ENCODE measurements at places on chromosomes 16 and 17.

DNA sequence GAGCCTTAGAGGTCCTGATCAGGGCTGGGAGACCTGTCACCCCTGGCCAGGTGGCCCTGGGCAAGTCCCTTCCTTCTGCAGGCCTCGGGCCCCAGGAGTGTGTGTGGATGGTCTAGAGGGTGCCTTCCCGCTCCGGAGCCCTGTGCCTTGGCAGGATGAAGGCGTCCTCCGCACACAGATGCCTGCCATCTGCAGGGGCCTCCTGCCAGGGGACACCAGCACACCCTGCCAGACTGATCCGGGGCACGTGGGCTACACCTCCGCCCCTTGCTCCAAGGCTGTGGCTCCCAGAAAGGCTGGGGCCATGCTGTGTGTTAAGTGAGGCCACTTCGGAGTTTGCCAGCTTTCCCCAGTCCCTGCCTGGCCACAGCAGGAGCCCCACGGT lies 30.7 kb downstream of the NPTX1 start:
- no peak for DNase-seq

- DNase-seq, result no peak
These were observed 10.5 kb upstream of the MSI2 start for GRCh38 chr17:57245786-57246185.

DNA sequence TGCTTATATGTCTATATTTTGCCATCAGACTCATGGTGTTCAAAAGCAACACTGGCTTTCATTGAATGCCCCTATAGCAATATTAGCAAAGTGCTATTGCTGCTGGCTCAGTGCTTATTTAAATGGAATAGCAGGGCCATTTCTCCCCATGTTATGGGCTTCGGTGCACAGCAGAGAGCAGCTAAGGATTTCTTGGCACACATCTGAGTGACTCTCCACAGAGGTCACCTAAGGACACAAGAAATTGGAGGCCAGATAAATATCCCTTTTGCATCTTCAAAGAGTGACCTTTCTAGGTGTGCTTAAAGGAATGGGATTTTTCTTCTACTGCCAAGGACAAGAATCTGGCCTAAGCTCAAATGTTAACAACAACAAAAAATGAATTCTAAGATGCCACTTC lies 751.8 kb downstream of the CDH11 start:
- DNase-seq, result no peak

DNA sequence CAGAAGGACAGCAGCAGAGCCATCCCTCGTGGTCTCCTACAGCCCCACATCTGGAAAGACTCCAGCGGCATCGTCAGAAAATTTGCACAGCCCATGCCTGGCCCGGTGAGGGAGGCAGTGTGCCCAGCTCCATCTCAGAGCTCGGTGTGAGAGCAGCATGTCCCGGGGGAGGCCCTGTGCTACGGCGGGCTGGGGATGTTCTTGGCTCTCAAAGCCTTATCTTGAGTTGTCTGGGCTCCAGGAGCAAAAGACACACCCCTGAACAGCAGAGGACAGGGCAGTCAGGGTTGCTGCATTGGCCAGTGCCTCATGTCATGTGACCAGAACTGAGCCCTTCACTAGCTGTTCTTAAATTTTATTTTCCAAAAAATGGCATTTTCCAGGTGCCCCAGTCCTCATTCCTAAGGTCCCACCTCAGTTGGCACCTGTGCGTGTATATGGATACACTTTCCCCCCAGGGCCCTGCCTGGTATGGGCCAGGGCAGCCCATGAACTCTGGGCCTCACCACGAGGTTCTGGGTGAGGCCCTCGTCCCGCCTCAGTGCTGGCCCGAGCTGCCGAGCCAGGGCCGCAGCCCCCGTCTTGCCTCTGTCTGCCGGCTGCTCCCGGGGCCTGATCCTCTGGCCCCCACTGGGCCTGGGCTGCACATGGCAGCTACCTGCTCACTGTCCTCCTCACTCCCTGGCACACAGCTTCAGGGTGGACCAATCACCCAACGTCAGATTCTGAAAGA lies 3.0 kb downstream of the NUDT16L1 start:
- no peak for DNase-seq

- DNase-seq, result no peak
These were observed 1.9 kb upstream of the PITPNM3 start for GRCh38 chr17:6558276-6558675.

DNA sequence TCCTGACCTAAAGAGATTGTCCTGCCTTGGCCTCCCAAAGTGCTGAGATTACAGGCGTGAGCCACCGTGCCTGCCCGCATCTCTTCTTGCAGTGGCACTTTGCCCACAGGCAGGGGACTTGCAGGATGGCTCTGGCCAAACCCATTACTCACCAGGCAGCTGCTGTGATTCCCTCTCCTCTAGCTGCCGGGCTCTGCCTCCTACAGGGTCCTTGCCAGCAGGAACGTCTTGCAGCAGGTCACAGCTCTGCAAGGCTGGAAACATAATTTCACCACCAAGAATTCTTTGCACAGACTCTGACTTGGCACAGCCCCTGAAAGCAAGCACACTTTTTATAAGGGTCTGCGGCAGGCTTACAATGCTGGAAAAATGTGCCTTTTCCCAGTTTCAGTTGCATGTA lies 20.3 kb downstream of the COX4I1 start:
- DNase-seq, result no peak

DNA sequence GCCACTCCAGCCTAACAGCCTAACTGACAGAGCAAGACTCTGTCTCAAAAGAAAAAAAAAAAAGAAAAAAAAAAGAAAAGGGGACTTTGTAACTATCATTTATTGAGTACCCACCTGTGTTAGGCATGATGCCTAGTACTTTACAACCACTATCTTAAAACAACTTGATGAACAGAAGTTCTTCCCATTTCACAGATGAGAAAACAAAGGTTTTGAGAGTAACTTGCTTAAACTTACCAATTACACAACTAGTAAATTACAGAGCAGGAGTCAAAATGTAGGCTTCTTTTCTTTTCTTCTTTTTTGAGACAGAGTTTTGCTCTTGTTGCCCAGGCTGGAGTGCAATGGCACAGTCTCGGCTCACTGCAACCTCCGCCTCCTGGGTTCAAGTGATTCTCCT lies 96.8 kb upstream of the CORO6 start:
- DNase-seq, result no peak

DNA sequence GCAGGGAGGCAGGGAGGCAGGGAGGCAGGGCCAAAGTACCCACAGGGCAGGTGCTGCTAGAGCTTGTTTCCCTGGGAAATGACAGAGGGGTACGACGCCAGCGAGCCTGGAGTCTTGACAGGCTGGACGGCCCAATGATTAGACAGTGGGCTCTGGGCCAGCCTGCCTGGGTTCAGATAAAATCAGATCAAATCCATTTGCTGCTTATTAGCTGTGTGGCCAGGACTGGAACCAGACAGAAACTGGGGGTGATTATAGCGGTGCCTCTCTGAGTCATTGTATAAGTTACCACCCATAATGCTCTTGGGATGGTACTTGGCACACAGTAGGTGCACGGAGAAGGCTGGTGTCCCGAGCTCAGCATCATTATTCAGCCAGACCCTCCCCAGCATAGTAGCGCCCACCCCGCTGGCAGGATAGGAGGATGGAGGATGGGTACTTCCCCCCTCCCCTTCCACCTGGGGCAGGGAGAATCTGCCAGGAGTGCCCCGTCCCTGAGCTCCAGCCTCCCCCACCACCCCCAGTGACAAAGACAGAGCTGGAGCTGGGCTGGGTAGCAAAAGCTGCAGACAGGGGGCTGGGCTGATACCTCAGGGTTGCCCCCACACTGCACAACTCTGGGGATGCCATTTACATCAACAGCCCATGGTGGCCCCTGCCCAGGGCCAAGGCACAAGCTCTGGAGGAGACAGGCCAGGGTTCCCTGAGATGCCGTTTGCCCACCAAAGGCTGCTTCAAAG lies 77.6 kb upstream of the TNRC6C start:
- DNase-seq, result no peak

DNA sequence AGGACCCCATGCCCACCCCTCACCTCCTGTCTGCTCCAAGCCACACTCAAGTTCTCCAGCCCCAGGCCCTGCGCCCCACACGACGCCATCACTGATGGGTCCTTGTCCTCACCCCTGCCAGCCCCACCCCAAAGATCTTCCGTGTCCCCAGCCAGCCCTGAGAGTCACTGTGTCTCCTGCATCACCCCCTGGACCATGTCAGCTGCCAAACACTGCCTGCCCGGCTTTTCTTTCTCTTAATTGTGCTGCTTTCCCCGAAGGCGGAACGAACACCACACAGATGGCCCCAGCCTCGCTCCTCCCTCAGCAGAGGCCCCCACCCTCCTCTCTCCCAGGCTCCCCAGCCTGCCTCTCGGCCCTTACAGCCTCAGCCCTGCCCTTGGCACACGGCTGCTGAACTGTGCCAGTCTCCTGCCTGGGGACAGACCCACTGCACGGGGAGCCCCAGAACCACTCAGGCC lies 4.8 kb upstream of the GAA start:
- no peak for DNase-seq

DNA sequence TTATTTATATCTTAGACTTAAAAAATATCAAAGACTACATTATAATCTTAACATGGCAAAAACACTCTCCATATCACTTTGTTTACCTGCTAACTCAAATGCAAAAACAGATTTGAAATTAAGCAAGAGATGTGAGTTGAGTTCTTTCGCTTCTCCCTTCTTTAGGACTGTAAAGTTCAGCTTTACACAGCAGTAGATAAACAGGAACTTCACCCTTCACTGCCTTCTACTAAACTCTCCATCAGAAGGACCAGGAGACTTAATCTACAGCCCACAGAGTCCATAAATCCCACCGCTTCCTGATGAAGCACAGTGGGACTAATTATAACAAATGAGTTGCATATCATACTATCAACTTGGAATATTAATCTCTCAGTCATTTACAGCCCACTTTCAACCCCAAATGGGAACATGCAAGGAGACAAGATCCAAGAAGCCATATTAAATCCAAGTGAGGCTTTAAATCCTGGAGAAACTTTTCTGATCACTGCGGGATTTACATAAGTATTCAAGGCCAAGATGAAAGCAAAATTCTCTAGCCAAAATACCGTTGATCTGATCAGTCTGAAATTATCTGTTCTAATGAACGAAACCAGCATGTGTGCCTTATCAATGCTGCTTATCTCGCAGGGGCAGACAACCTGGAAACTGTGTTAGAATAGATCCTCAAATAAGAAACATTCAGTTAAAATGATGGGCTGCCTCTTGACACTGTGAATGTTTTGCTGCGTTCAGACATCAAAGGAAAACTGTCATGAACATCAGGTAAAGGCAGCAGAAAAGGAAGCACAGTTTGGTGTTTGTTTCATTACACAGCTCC lies 1.6 kb downstream of the AMFR start:
- DNase-seq, result no peak

DNA sequence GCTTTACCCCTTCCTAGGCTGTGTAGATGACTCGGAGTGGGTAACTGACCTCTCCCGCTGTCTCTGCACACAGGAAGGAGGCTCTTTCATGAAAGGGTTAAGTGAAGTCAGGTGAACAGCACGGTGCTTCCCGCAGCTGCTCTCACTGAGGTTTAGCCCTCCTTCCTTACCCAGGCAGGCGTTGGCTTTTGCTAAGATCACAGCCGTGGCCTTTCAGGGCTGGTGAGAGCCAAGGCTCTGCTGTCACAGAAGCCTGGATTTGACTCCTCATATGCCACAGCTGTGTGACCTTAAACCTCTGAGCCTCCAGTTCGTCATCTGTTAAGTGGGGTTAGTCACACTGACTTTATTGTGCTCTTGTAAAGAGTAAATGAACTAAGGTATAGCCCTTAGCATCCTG lies 90.9 kb upstream of the PLCG2 start:
- no peak for DNase-seq

DNA sequence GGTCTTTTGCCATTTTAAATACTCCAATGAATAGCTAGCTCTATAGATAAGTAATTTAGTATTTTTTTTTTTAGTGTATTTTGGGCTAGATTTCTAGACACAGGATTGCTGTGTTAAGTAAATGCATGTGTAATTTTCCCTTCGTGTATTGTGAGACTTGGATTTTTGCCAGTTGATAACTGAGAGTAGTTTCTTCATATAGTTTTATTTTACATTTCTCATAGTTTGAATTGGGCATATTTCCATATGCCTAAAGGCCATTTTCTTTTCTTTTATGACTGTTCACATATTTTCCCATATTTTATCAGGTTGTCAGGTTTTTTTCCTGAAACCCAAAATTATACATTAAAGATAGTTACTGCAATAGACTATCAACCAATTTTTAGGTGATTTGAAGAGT lies 59.4 kb downstream of the BPTF start:
- no peak for DNase-seq

DNA sequence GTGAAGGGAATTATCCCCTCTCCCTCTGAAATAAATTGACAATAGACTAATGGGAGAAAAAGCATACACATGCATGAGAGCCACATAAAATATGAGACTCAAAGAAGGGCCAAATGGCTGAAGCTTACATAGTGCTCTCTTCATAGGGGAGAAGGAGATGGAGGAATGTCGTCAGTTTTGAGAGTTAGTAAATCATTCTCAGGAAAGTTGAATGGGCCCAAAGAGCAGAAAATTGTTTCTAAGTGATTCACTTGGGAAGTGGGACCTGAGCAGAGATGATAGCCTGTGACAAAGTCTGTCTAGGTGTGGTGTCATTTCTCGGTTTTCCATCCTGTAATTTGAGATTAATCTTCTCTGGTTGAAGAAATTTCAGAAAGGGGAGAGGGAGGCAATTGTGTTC lies 35.0 kb downstream of the BCAS3 start:
- DNase-seq, result no peak

GRCh38 chr16:26051063-26051462 lies 359.3 kb downstream of the HS3ST4 start:
- no peak for DNase-seq

GRCh38 chr17:59607817-59608403 lies 11.8 kb upstream of the CLTC start:
- DNase-seq, result peak; percentile 13

GRCh38 chr17:48818361-48818841 lies 1.4 kb upstream of the TTLL6 start:
- DNase-seq, result no peak

GRCh38 chr17:50562242-50563091 lies 2.0 kb downstream of the CACNA1G start:
- DNase-seq, result no peak

DNA sequence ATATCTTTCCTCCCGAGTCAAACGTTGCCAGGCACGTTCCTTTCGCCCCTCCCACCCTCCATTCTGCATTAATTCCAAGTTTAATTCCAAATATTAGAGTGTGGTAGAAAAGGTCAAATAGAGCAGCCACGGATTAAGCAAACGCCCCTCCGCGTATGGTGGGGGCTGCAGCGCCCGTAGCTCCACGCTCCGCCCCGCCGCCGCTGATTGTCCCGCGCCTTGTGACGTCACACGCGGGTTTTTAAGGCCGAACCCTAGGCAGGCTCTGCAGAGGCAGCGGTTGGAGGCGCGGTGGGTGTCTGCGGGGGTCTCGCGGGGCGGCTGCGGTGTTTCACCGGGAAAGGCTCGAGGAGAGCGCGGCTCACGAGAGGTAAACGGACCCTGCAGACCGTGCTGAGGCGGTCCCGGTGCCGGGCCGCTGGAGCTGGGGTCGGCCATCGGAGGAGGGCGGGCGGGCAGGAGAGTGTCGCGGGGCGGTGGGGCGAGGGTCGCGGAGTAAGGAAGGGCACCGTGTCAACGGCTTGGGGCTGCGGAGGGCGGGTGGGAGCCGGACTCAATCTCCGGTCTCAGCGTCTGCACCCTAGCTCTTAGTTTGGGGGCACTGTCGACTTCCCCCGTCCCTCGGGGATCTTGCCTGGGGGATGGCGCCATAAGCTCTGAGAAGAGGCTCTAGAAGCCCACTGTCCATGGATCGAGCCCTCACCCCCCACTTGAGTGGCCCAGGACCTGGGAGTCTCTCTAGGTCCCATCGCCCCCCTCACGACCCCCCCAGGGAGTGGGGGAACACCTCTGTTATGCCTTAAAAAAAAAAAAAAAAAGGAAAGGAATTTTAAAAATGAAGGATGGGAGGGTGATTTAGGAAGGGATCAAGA lies at the start of gene ARL4D:
ARL4D (plus strand) TSS at position 270 of the 872 bp plus-strand sequence. CDS start 740 bp downstream, outside the sequence.
- peak; percentile 81 for DNase-seq

Data from stimulated activated CD4-positive, alpha-beta T cell treated with anti-CD3 and anti-CD28 coated beads, Interleukin-12 subunit alpha, Interleukin-12 subunit beta, amount 100 ng/mL, for 4 hours (primary cell).